ENCODE measurements at places on chromosomes 2 and 18.

- no peak for DNase-seq
Observed at GRCh38 chr2:136254681-136255080, 136.7 kb upstream of the CXCR4 start.

GRCh38 chr2:156396126-156396525 lies 40.1 kb upstream of the GPD2 start:
- DNase-seq: no peak

DNA sequence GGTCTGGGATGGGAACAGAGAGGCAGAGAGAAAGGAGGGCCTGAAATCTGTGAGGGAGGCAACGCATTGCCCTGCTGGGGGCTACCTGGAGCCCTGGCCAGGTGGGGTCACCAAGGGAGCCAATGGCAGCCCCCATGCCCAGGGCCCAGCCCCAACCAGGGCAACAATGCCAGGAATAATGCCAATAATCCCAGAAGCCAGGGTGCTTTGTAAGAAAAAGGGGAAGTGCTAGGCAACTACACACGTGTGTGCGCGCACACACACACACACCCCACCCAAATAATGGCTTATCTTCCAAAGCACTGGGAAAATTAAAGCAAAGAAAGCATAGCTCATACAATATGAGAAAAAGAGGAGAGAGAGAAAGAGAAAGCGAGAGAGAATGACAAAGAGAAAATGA lies 7.0 kb upstream of the CLEC4F start:
- DNase-seq: no peak

DNA sequence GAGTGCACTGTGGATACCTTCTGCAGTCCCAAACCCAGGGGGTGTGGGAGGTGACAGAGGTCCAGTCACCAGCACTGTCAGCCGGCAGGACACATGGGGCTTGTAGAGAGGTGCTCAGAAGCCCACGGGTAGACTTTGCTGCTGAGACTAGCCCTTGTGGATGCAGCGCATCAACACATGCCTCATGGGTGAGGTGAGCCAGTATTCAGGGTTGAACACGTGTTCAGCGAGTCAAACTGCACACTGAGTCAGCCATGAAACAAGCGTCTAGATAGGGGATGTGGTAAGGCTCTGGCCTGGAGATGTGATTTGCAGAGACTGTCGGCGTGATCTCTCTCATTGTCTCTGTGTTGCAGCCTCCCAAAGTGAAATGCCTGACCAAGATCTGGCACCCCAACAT lies 35.8 kb upstream of the SCLY start:
- DNase-seq: no peak

GRCh38 chr2:203908066-203908796 lies 28.3 kb upstream of the ICOS start:
- DNase-seq: no peak
